Activated CD4-positive, alpha-beta T cell treated with anti-CD3 and anti-CD28 coated beads for 24 hours (primary cell): ENCODE measurements at places on chromosomes 2 and 18.

DNA sequence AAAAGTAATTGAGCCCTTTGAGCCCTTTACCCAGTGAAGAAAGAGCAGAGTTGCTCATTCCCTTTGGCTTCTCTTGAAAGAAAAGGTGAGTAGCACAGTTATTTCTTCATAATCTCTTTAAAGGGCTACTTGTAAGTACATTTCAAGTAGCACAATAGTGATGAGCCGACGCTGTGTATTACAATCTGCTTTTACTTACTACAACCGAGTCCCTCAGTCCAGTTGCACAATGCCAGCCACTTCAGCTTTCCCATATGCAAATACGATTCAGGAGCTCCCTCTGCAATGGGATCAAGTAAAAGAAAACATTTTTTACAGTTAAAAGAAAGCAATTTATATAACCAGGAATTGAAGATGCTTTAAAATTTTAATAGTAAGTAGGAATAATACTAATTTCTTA is 868.5 kb downstream of the RNF144A start:
- no peak for DNase-seq

DNA sequence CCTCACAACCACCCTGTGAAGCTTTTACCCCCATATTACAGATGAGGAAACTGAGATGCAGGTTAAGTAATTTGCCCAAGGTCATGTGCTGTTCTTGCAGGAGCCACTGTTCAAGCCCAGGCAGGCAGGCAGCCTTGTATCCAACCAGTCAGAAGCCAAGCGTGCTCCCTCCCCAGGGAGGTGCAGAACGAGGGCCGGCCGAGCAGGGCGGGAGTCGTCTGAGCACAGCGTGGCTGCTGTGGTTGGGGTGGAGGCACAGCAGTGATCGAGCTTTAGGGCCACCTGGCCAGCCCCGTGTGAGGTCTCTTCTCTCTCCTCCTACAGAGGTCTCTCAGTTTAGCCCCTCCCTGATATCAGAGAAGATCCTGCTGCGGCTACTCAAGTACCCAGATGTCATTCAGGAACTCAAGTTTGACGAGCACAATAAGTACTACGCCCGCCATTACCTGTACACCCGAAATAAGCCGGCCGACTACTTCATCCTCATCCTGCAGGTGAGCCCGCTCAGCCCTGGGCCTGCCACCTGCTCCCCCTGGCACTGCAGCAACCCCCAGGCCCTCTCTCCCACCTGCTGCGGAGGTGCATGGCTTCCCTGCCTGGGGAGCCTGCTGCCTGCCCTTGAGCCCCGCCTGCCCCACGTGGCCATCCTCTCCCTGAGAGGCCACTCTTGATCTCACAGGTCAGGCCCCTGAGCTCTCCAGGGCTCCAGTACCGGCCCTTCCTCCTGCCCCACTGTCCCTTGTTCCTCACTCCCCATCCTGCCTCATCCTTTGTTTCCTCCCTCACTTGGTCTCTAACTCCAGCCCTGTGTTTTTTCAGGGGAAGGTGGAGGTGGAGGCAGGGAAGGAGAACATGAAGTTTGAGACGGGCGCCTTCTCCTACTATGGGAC is 17.1 kb upstream of the CNNM3 start:
- no peak for DNase-seq

DNA sequence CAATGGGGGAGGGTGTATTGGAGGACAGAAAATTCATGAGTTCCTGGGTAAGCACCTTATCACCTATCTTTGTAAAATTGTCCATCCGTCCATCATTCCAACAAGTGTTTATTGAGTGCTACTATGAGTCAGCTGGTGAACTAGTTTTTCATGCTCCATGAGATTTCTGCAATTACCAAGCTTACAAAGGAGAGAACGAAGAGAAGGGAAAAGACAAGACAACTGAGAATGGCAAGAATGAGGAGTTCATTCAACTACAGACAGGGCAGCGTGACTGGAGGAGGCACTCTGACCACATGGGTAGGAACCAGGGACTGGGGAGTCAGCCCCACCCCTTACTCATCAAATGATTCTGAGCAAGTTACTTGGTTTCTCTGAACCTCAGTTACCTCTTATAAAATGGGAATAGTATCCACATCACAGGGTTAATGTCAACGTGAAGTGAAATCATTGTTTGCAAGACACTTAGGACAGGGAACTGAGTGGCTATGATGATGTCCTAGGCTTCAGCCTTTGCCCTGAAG is 18.6 kb upstream of the TXNDC2 start:
- no peak for DNase-seq

DNA sequence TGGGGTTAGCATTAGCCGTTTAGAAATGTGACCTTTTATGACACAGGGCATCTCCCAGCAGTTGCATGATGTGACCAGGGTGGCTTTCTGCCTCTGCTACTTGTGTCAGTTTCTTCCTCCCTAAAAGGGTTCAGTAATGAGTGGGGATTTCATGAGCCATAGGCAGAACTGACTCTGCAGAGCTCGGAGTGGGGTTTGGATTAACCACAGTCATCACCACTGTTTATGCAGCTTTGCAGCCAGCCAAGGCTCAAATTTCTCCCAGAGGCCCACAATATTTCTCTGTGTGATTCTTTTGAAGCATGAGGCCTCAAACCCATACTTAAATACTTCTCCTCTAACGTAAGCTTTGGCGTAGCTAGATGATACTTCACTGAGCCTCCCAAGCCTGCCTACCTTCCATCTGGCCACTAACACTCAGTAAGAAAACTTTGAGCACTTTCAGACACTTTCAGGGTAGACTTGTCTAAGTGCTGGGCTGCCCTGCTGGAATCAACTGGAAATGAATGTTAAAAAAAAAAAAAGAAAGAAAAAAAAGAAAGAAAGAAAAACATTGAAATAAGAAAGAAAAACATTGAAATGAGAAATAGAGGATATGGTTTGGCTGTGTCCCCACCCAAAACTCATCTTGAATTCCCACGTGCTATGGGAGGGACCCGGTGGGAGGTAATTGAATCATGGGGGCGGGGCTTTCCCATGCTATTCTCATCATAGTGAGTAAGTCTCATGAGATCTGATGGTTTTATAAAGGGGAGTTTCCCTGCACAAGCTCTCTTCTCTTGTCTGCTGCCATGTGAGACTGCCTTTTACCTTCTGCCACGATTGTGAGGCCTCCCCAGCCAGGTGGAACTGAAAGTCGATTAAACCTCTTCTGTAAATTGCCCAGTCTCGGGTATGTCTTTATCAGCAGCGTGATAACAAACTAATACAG is 11.5 kb upstream of the LAPTM4A start:
- no peak for DNase-seq

DNA sequence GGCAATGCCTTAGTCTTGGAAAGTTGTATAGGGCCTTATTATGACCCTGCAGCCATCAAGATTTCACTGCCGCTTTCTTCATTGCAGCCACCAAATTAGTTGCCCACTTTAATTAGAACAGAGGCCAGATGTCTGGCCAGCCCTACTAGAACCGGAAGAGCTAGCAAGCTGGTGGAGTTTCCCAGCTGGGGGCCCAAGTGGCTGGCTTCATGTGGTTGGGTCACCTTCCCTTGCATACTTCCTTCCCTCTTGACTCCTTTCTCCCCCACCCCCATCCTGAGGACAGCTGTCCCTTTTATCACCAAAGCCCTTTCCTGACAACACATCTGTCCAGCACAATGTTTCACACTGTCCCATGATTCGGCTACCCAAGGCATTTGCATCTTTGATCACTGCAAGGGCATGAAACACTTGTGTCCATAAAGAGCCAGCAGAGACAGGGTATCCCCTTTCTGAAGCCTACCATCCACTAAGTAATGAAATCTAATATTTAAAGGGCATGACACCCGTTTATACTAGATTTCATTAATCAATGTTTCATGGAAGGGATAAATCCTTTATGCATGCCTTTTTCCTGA is 187.2 kb downstream of the BCL11A start:
- DNase-seq, result no peak

GRCh38 chr18:49178736-49179135 is 228.0 kb upstream of the SMAD7 start:
- no peak for DNase-seq

DNA sequence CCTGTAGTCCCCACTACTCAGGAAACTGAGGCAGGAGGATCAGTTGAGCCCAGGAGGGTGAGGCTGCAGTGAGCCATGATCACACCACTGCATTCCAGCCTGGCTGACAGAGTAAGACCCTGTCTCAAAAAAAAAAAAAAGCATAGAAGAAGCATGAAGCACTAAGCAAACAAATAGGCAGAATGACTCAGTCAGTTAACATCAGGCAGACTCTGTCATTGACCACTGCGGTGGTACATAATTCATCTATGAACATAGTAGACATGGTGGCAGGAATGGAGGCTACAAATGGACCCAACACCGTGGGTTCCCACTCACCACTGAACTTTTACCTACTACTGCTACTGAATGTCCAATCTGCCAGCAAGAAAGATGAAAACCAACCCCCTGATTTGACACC is 7.6 kb upstream of the ASXL2 start:
- DNase-seq, result no peak

DNA sequence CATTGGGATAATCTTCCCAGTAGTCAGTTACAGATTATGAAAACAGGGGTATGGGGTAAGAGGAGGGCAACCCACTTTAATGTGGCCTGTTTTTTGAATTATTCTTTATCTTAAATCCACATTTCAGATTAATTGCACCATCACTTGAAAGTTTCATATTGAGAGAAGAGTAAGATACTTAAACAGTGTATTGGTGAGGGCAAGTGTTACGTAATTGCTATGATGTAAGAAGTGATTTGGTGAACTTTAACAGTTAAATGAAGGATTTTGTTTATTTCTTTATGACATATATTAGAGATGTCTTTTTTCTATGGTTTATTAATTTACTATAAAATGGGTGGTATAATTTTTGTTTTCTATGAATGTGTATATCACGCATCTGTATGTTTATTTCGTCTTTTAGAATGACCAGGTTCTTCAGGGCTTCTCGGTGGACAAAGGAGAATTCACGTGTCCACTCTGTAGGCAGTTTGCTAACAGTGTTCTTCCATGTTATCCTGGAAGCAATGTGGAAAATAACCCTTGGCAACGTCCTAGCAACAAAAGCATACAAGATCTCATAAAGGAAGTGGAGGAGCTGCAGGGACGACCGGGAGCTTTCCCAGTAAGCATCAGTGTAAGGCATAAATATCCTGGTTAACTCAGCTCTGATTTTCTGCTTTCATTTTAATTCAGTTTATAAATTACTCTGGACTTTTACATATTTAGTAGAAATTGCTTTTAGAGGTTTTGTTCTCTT is 171.2 kb upstream of the MYO3B start:
- DNase-seq, result no peak

DNA sequence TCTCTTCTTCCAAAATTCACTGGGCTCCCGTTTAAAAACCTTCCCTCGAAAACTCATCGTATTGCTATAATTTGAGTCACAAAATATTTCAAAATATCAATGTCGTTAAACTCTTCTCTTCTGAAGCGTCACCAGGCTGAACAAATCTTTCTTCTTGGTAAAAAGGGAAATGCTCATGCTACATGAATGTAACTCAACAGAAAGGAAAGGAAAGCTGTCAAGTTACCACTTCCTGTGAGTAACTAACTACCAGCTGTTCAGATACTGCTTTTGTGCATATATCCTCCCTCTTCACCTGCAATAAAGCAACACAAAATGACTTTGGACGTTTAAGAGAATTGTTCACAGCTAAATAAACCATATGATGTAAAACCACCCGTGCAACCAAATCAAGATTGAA is 95.4 kb downstream of the DOCK10 start:
- no peak for DNase-seq
